Forelimb muscle (tissue), 1 donor: ENCODE measurements at places on chromosomes 6 and 20. TPM values are rescaled to one million over a fixed set of nuclear protein-coding genes. Genes with fewer than 3 reads are reported as not detected.

Gene MATN4
- 0.57 TPM for polyA plus RNA-seq

Gene LRRN4
- 0.19 TPM for polyA plus RNA-seq

Gene PBOV1
- polyA plus RNA-seq: not detected

Gene KHDC1L
- polyA plus RNA-seq: 0.54 TPM

Gene PPARD
- 24.2 TPM for polyA plus RNA-seq

Gene GCNT2
- 2.9 TPM for polyA plus RNA-seq

Gene COX4I2
- 7.0 TPM for polyA plus RNA-seq

Gene OPRM1
- polyA plus RNA-seq: 0.05 TPM

Gene PGBD1
- 7.1 TPM for polyA plus RNA-seq

Gene SAMD10
- polyA plus RNA-seq: 3.0 TPM

Gene GRM4
- polyA plus RNA-seq: 2.2 TPM

Gene SLC24A3
- polyA plus RNA-seq: 22.8 TPM

Gene NT5DC1
- polyA plus RNA-seq: 17.5 TPM

Gene TAAR8
- polyA plus RNA-seq: not detected

Gene DTNBP1
- polyA plus RNA-seq: 18.3 TPM

Gene C6orf52
- polyA plus RNA-seq: 0.94 TPM

Gene ZNF217
- 12.4 TPM for polyA plus RNA-seq

Gene SLC4A11
- polyA plus RNA-seq: 1.1 TPM

Gene ACTL10
- polyA plus RNA-seq: 0.33 TPM

Gene HLA-DQA2
- polyA plus RNA-seq: 0.27 TPM

Gene PRELID3B
- 47.0 TPM for polyA plus RNA-seq

Gene CTCFL
- polyA plus RNA-seq: 0.22 TPM

Gene CNR1
- 0.32 TPM for polyA plus RNA-seq

Gene SDCBP2
- polyA plus RNA-seq: 1.5 TPM

Gene SNAP91
- 1.8 TPM for polyA plus RNA-seq

Gene TCP11
- 0.27 TPM for polyA plus RNA-seq

Gene ANKRD66
- 0.39 TPM for polyA plus RNA-seq

Gene LGSN
- polyA plus RNA-seq: not detected

Gene SMIM8
- 11.5 TPM for polyA plus RNA-seq

Gene ARMC12
- 0.96 TPM for polyA plus RNA-seq

Gene PTPRT
- polyA plus RNA-seq: 0.35 TPM

Gene MUC21
- polyA plus RNA-seq: not detected

Gene POU5F1
- polyA plus RNA-seq: 0.56 TPM

Gene ZC2HC1B
- not detected for polyA plus RNA-seq

Gene CSTF1
- 26.2 TPM for polyA plus RNA-seq

Gene FLOT1
- 105 TPM for polyA plus RNA-seq

Gene KIF25
- polyA plus RNA-seq: 0.73 TPM

Gene NOTCH4
- 19.9 TPM for polyA plus RNA-seq

Gene DDO
- polyA plus RNA-seq: 0.95 TPM

Gene BACH2
- polyA plus RNA-seq: 4.9 TPM

Gene HLA-DRB1
- 9.4 TPM for polyA plus RNA-seq

Gene SLC22A23
- 2.4 TPM for polyA plus RNA-seq

Gene EPB41L2
- polyA plus RNA-seq: 190 TPM

Gene ZNF165
- polyA plus RNA-seq: 0.34 TPM

Gene ADGRG6
- polyA plus RNA-seq: 11.2 TPM

Gene DNAH8
- 2.1 TPM for polyA plus RNA-seq

Gene NFKBIL1
- polyA plus RNA-seq: 16.8 TPM

Gene BPIFB2
- polyA plus RNA-seq: not detected

Gene RAB23
- 11.2 TPM for polyA plus RNA-seq

Gene HLA-DMA
- polyA plus RNA-seq: 12.6 TPM

Gene LSM14B
- 91.5 TPM for polyA plus RNA-seq

Gene PGC
- polyA plus RNA-seq: not detected

Gene ESR1
- 3.0 TPM for polyA plus RNA-seq

Gene LY6G5C
- polyA plus RNA-seq: 2.7 TPM

Gene GRM1
- not detected for polyA plus RNA-seq

Gene TAF11
- 45.3 TPM for polyA plus RNA-seq

Gene PPP1R3G
- polyA plus RNA-seq: 1.5 TPM

Gene ADGRB3
- 0.76 TPM for polyA plus RNA-seq
